ENCODE measurements at places on chromosomes 7 and 10. TPM values are rescaled to one million over a fixed set of nuclear protein-coding genes. Genes with fewer than 3 reads are reported as not detected.

The PFKFB3 gene
- total RNA-seq = 120 TPM

The SMKR1 gene
- total RNA-seq = 7.1 TPM

The NUDT13 gene
- 1.6 TPM for total RNA-seq

The HYAL4 gene
- not detected for total RNA-seq

Measured in dorsolateral prefrontal cortex (tissue), 122 donors.